ENCODE measurements at places on chromosomes 2 and 18.

- DNase-seq: no peak
Measured at GRCh38 chr2:144559681-144560080, 39.8 kb upstream of the ZEB2 start.

GRCh38 chr2:11651856-11652548 is 18.0 kb downstream of the NTSR2 start:
- no peak for DNase-seq

GRCh38 chr2:9797681-9798556 is 45.4 kb upstream of the TAF1B start:
- no peak for DNase-seq

DNA sequence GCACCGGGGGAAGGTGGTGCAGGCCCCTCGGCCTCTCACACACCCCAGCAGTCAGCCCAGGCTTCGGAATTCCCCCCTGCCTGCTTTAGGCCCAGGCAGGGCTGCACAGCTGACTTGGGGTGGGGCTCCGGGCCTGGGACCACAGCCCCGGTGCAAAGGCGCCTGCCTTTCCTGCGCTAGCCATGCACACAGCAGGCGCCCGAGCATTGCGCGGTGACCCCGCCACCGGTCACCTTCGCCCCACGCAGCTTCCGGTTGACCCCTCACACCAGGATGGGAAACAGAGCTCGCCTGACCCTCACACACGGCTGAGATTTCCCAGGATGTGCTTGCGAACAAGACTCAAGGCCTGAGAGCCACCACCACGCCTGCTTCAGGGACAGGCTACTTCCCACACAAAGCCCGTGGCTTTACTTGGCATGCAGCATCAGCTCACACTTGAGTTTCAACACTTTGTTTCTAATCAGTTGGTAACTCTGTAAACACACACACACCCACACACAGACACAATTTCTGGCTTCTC is 46.0 kb downstream of the SLC66A2 start:
- no peak for DNase-seq

DNA sequence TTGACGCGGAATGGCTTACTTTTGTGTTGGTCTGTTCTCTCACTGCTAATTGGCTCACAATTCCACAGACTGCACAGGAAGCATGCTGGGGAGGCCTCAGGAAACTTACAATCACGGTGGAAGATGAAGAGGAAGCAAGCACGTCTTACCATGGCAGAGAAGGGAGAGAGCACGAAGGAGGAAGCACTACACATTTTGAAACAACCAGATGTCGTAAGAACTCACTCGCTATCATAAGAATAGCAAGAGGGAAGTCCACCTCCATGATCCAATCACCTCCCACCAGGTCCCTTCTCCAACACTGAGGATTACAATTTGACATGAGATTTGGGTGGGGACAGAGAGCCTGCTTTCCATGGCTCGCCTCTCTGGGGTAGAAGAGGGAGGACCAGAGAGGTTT is 106.2 kb downstream of the KCNF1 start:
- DNase-seq: no peak

DNA sequence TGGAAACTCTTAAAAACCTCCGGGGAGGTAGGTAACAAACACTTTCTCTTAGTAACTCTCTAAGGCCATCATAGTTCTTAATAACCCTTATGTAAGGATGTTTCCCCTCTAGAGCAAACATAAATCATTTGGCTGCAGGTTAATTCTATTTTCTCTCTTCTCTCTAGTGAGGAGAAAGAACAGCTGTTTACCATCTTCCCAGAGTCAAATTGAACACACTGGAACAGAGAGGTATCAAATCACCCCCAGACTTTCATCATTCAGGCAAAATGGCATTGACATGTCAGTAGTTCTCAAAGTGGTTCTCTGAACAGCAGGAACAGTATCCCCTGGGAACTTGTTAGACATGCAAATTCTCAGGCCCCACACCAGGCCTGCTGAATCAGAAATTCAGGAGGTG is 240.7 kb downstream of the MEIS1 start:
- DNase-seq: no peak

- no peak for DNase-seq
Measured at GRCh38 chr18:75378376-75379315, 48.9 kb downstream of the SMIM21 start.

- DNase-seq: no peak
Measured at GRCh38 chr2:107502539-107502938, 324.2 kb upstream of the RGPD4 start.

DNA sequence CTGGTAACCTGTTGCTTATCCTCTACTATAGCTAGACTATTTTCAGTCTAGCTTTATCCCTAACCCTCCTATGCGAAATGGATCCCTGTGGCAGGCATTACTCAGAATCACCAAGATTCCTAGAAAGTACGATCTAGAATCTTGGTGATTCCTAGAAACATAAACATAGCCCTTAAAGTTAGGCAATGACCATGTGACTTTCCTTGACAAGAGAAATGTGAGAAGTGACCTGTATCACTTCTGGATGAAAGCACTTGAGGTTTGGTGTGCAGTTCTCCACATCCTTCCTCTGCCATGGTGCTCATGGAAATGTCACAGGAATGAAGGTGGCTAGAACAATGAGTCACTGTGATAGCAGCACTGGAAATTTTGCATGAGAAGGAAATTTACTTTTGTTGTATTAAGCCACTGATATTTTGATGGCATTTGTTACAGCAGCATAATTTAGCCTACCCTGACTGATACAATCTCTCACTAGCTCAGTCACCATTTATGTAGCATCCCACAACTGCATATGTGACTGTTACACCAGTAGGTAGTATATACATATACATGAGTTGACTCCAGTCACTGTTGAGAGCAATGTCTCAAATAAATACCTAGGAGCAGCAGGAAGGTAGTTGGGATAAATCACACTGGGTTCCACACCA is 68.3 kb upstream of the MAPRE2 start:
- DNase-seq: no peak

GRCh38 chr2:223956300-223956699 is 963 bp upstream of the MRPL44 start:
- no peak for DNase-seq

GRCh38 chr2:163471947-163472346 is 263.9 kb downstream of the FIGN start:
- DNase-seq: no peak

DNA sequence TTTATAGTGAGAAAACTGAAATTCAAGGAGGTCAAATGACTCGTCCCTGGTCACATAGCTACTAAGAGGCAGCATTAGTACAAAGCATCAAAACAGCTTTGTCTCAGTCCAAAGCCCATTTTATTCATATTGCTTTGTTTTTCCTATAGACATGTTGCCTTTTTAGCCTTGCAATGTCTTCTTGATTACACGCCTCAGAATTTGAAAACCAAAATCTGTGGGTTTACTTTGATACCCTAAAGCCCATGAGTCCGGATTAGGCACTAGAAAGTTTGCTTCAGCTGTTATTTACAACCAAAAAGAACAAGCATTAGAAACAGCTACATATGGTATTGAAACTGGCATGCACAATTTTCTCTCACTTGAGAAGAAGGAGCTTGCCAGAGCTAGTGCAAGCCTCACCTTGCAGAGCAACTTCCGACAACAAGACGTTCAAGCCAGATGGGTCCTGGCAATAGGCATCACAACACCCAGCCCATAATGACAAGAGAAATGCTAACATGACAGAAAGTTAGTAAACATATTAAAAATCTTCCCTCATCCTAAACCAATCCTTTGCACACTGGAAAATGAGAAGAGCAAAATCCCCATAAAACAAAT is 276.8 kb downstream of the RIT2 start:
- DNase-seq: peak; percentile 17

GRCh38 chr18:79403723-79404566 is 8.2 kb downstream of the NFATC1 start:
- DNase-seq: no peak

- DNase-seq: no peak
Measured at GRCh38 chr2:50714089-50714488, 317.8 kb downstream of the NRXN1 start.

DNA sequence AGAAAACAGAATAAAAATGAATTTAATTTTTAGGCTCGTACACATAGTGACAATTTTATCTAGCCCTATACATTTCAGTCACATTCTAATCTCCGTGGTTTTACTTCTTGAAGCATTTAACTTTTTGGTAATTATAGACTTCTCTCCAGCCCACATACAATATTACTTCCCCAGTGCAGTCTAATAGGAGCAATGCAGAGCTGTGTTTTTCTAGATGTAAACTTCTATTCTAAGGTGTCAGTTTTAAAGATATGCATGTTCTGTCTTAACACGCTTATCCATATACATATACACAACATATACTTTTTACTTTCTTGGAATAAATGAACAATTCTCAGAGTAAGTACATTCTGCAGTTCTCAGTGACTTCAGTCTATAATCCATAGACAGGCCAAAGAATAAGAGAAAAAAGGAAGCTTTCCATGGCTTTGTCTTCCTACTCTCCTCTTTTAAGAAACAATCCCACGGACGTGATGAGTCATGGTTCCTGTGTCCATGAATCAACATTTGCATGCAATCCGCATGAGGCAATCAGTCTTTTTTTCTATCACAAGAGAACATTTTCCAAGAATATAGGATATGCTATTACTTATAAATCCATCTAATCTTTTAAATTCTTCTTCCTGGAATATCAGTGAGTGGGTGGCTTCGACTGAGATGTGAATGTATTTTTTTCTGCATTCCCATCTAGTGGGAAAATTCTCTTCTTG is 42.8 kb downstream of the CCDC102B start:
- no peak for DNase-seq

DNA sequence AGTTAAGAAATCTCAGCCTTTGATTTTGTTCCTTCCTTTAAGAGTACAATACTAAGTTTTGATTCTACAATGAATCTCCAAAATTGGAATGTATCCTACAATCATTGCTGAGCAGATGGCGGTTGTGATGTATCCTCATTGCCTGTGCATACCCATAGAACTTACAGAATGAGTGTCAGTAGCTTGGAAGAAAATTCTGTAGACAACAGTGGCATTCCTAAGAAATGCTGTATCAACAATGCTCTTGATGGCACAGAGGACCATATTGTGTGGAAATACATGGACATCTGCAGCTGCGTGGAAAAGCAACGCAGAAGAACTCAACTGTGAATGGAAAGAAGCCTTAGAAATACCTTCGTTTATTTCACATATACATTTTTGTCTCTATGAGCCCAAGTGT is 30.2 kb downstream of the GAREM1 start:
- no peak for DNase-seq

GRCh38 chr2:15588329-15588919 is 3.2 kb upstream of the DDX1 start:
- peak; percentile 65 for DNase-seq

GRCh38 chr18:37328946-37329719 is 236.5 kb downstream of the CELF4 start:
- no peak for DNase-seq

DNA sequence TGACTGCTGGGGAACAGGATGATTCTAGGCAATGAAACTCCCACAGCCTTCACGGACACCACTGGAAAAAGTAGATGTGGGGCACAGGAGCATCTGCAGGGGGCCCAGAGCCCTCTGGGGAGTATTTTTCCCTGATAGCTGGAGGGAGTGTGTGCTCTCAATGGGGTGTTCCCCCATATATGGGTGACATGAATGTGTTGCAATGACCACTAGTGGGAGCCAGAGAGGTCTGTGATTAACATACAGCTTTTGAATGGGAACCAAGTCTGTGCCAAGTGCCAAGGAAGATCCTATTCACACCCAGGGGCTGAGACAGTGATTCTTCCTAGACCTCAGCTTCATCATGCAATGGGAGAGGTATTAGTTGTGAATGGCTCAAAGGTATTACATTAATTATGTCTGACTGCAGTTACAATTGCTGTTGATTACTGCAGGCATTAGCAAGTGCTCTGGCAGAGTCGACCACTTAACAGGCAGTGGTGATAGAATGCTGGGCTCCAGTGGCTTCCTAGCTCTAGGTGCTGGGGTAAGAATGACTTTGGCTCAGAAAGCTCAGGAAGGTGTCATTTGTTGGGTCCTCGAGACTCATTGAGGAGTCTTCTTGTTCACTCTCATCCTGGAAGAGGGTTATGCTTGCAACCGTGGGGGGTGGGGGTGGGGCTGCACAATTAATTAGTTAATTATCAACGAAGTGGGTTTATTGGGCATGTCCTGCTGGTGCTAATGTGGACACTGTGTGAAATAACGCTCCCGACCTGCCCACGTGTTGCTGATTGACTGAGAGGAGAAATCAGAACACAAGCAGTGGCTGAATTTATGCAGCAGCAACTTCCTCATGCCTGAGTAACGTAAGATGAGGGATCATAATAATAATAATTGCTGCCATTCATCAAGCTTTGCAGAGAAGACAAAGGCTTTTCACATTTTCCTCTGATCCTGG is 194.1 kb downstream of the CLIP4 start:
- peak; percentile 22 for DNase-seq

DNA sequence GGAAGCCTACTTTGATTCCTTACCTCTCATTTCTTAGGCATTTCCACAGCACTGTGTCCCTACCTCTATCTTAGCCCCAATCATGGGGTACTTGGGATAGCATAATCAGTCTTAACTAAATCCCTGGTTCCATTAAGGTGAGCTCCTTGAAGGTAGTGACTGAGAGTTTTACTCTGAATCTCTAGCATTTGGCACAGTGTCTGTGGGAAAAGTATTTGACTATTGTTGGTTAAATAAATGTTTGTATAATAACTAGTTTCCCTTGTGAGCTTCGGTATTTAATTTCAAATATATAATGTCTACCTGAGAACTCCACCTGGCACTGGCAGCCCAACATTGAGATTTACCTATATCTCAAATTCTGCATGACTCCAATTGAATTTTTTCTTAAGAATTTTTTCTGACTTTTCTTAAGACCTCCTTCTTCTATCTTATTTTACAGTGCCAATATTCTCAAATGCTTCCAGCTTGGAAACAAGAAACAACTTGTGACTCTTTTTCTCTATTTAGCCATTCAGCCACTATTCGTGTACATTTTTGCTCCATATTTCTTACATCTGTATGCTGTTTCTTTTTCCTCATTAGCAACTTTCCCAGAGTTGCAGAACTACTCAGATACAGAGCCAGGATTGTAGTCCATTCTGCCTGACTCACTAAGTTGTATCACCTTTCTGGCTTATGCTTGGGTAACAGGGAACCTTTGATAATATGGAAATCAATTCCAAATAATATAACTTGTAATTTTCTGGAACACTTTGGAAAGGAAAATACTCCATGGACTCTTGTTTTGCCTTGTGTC is 214.0 kb upstream of the NT5C1B start:
- no peak for DNase-seq

- no peak for DNase-seq
Measured at GRCh38 chr2:200242570-200242969, 63.9 kb upstream of the SPATS2L start.

- no peak for DNase-seq
Measured at GRCh38 chr2:168137510-168138180, 109.8 kb downstream of the STK39 start.

DNA sequence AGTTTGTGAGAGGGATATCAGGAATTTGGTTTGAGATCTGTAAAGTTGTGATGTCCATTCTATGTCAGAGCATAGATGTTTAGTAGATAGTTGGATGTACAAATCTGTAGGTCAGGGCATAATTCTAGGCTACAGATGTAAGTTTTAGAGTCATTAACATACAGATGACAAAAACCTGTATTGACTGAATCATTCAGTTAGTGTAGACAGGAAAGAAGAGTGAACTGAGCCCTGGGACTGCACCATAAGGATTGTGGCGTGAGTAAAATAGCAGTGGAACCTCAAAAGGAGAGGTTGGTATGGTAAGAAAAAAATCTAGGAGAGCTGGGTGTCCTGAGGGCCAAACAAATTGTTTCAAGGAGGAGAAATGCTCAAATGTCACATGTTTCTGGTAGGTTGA is 73.1 kb upstream of the RPRM start:
- no peak for DNase-seq

GRCh38 chr18:5542515-5543035 is 1.2 kb downstream of the EPB41L3 start:
- no peak for DNase-seq
